Motor neuron (in vitro differentiated cells): ENCODE measurements at places on chromosomes 16 and 17. TPM values are rescaled to one million over a fixed set of nuclear protein-coding genes. Genes with fewer than 3 reads are reported as not detected.

Gene SLC52A1
- total RNA-seq: 0.21 and 0.23 TPM in 2 replicates

Gene TERB1
- 0.49 TPM in 1 of 2 replicates, not detected in the other for total RNA-seq

Gene OTOA
- total RNA-seq: 0.14 and 0.21 TPM in 2 replicates

Gene PMFBP1
- total RNA-seq: 3.5 and 3.8 TPM in 2 replicates

Gene ST6GALNAC2
- 17.9 and 22.2 TPM in 2 replicates for total RNA-seq

Gene PRRT2
- total RNA-seq: 1.4 and 1.7 TPM in 2 replicates

Gene CLEC18B
- 2.3 and 3.3 TPM in 2 replicates for total RNA-seq

Gene SULT1A2
- total RNA-seq: 0.21 and 0.22 TPM in 2 replicates

Gene EVI2A
- 14.2 and 14.5 TPM in 2 replicates for total RNA-seq

Gene HS3ST4
- total RNA-seq: 1.2 and 1.6 TPM in 2 replicates

Gene CD300LB
- 1.1 and 1.3 TPM in 2 replicates for total RNA-seq

Gene SP6
- total RNA-seq: 0.13 and 0.18 TPM in 2 replicates

Gene RNF43
- 0.31 and 0.41 TPM in 2 replicates for total RNA-seq

Gene CCL4
- total RNA-seq: 1.7 TPM in 1 of 2 replicates, not detected in the other

Gene MMP28
- total RNA-seq: 0.23 TPM in 1 of 2 replicates, not detected in the other

Gene PRDM7
- 0.09 and 0.21 TPM in 2 replicates for total RNA-seq

Gene DOC2B
- 1.1 and 1.5 TPM in 2 replicates for total RNA-seq

Gene ORMDL3
- total RNA-seq: 35.7 and 40.8 TPM in 2 replicates

Gene LRRC75A
- total RNA-seq: 3.2 and 4.0 TPM in 2 replicates

Gene OTOP2
- total RNA-seq: 0.96 TPM in 1 of 2 replicates, not detected in the other

Gene ABCC11
- 0.27 and 0.66 TPM in 2 replicates for total RNA-seq

Gene CES4A
- total RNA-seq: 3.0 and 4.5 TPM in 2 replicates

Gene PITPNC1
- 19.2 and 20.1 TPM in 2 replicates for total RNA-seq

Gene PTGES3L
- 0.76 and 1.3 TPM in 2 replicates for total RNA-seq

Gene SLFN14
- 0.06 TPM in 1 of 2 replicates, not detected in the other for total RNA-seq

Gene NSF
- total RNA-seq: 79.7 and 82.4 TPM in 2 replicates

Gene ZP2
- total RNA-seq: not detected in 2 replicates

Gene HCRT
- total RNA-seq: not detected in 2 replicates

Gene HOXB5
- 44.1 and 48.8 TPM in 2 replicates for total RNA-seq

Gene KCTD19
- 0.15 and 0.16 TPM in 2 replicates for total RNA-seq

Gene HBA2
- 0.93 TPM in 1 of 2 replicates, not detected in the other for total RNA-seq

Gene RPUSD1
- 28.5 and 30.1 TPM in 2 replicates for total RNA-seq

Gene GLP2R
- total RNA-seq: 0.09 and 0.13 TPM in 2 replicates

Gene PLCG2
- 0.57 and 0.82 TPM in 2 replicates for total RNA-seq

Gene TP53TG3C
- not detected in 2 replicates for total RNA-seq
